D341Med (cell line): ENCODE measurements at places on chromosomes 3 and 15.

- no peak for DNase-seq
Observed at GRCh38 chr3:175295248-175296130, 436.4 kb downstream of the NAALADL2 start.

GRCh38 chr3:158264894-158265293 lies 155.0 kb downstream of the RSRC1 start:
- DNase-seq: no peak

GRCh38 chr3:161372321-161373260 lies 1.3 kb upstream of the SPTSSB start:
- DNase-seq: peak; percentile 80

GRCh38 chr3:107450254-107450893 lies 72.4 kb upstream of the BBX start:
- DNase-seq: no peak

DNA sequence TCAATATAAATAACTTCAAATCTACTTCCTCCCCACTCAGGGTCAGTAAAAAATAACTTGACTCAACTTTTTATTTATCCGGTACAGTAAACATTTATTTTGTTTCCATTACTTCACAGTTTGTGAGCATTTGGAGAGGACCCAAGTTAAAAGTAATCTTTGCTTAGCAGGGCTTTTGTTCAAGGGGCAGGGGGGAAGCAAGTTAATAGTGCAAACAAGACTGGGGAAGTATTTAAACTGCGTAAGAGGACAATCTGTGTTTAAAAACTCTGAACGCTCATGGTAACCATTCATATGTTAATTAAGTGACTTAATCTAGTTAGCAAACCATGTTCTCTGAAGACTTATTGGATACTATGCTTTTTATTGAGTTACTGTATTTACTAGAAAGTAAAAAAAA lies 346.2 kb downstream of the SLC9A9 start:
- DNase-seq: no peak

GRCh38 chr3:4680871-4681300 lies 187.7 kb downstream of the ITPR1 start:
- no peak for DNase-seq

- no peak for DNase-seq
Observed at GRCh38 chr3:167941234-167941995, 154.3 kb downstream of the GOLIM4 start.

DNA sequence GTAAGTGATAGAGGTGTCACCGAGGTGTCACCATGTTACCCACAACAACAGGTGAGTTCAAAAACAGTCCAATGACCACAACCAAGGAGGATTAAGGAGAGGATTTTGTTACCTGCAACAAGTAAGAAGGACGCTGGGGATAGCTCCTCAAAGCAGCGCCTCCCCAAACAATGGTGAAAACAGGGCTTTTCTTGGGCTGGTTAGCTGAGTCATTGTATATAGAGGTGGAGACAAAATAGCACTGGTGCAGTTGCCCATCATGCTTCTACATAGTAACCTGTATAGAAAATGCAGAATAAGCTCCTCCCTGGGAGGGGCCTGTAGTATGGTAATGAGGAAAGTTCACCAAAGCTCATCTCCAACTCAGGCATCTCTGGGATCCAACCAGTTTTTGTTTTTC lies 116.9 kb upstream of the EIF1B start:
- no peak for DNase-seq

GRCh38 chr15:73680549-73680948 lies 3.6 kb upstream of the CD276 start:
- DNase-seq: no peak

DNA sequence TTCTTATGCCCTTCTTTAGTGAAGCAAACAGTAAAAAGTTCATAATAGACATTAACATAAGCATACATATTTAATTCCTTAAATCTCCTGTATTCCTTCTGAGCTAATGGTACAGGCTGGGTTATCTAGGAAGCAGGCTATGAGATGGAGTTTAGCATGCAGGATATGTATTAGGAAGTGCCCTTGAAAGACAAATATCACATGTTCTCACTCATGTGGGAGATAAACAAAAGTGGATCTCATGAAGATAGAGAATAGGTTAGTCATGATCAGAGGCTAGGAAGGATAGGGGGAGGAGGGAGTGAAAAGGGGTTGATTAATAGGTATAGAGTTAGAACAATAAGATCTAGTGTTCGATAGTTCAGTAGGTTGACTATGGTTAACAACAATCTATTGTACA lies 105.4 kb downstream of the CLASP2 start:
- DNase-seq: no peak

- no peak for DNase-seq
Observed at GRCh38 chr3:194423317-194423716, 24.3 kb upstream of the GP5 start.

GRCh38 chr3:62602129-62602770 lies 228.9 kb upstream of the FEZF2 start:
- DNase-seq: no peak

DNA sequence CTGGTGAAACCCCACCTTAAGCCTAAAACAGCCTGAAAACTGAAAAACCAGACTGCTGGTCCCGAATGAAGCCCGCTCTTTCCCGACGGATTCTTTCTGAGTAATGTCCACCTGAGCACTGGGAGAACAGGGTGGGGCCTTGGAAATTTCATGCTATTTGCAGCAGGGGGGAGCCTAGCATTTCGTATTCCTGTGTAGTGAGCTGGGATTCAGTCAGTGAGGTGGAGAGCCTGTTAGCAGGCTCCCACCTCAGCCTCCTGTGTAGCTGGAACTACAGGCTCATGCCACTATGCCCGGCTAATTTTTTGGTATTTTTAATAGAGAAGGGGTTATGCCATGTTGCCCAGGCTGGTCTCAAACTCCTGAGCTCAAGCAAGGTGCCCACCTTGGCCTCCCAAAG lies 74.7 kb downstream of the CMTM8 start:
- no peak for DNase-seq

DNA sequence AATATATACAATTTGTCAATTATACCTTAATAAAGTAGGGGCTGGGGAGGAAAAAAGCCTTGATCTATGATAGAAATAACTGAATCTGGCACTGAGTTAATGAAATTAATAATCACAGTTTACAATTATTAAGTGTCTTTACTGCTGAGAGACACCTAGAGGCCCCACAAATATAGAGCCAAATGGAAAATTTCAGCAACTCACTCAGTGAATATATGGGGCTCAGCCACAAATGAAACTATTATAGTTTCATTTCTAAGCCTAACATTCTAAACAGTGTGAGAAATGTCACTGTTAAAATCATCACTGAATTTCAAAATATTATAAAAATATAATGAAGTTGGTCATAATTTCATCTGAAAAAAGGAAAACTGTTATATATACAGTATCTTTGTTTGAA lies 40.3 kb downstream of the GNB4 start:
- DNase-seq: no peak

- DNase-seq: no peak
Observed at GRCh38 chr15:25727867-25728600, 135.1 kb downstream of the ATP10A start.

- no peak for DNase-seq
Observed at GRCh38 chr15:93144463-93145236, 55.6 kb upstream of the RGMA start.

GRCh38 chr3:68740087-68740486 lies 192.3 kb downstream of the TAFA4 start:
- no peak for DNase-seq

DNA sequence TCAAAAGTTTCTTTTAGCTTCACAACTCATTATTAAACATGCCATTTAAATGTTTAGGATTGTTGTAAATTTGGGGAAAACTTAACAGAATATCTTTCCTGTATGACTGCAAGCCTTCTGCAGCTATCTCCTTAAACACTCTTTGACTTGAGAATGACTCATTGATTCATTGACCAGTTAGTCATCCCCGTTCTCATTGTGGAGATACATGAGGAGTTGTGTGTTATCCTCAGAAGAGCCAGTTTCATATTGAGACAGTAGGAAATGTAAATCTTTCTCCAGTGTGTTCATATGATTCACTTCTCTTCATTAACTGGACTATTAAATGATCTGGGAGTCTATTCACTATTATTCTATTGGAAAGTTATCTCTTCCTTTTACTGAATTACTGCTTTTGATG lies 83.0 kb downstream of the CRYGS start:
- DNase-seq: no peak

- DNase-seq: no peak
Observed at GRCh38 chr3:150216041-150216811, 191.9 kb upstream of the TSC22D2 start.

- no peak for DNase-seq
Observed at GRCh38 chr3:108428586-108428985, 81.8 kb downstream of the MYH15 start.

DNA sequence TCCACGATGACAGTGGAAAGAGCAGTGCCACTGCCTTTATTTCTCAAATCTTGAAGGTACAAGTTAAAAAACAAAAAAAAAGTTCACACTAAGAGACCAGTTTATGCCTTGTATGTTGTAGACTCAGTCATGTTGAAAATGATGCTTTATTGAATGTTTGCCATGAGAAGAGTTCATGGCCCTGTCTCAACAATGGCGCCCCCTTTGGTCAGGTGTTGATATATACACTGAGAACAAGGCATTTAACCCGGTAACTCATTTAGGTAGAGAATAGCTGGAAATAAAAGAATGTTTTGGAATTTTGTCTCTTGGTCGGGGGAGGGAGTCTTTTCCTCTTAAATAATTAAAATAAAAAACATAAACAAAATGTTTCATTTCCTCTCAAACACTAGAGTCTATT lies 145.6 kb upstream of the SLC2A2 start:
- DNase-seq: no peak

GRCh38 chr3:135456108-135456790 lies 509.3 kb upstream of the PPP2R3A start:
- DNase-seq: no peak

DNA sequence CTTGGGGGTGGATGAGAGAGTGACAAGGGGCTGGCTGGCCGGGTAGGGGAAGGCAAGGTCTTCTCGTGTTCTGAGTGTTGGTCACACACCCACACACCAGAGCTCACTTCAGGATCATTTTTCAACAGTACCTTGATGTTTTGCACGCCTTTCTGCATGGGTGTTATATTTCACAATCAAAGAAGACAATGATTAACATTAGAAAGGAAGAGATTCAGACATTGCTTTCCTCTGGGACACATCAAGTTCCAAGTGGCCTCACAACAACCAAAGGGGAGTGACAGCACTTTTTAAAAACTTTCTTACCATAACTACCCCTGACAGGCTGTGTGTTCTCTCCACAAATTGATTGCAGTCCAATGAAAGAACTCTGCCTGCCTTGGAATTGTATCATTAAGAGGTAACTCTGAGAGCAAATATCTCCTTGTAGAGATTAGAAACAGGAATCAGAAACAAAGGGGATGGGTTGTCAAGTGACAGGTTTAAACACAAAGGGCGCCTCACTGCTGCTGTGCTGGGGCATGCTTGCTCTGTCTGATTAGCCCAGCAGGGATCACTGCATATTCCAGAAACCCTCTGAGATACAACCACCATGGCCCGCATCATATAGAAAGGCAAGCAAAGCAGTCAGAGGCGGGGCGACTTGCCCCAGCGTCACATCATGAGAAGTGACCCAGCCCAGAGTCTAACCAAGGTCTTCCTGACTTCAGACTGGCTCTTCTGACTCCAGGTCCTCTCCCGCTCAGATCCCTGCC lies 230.8 kb downstream of the FEZF2 start:
- no peak for DNase-seq

- no peak for DNase-seq
Observed at GRCh38 chr3:62109534-62109933, 263.8 kb downstream of the FEZF2 start.

DNA sequence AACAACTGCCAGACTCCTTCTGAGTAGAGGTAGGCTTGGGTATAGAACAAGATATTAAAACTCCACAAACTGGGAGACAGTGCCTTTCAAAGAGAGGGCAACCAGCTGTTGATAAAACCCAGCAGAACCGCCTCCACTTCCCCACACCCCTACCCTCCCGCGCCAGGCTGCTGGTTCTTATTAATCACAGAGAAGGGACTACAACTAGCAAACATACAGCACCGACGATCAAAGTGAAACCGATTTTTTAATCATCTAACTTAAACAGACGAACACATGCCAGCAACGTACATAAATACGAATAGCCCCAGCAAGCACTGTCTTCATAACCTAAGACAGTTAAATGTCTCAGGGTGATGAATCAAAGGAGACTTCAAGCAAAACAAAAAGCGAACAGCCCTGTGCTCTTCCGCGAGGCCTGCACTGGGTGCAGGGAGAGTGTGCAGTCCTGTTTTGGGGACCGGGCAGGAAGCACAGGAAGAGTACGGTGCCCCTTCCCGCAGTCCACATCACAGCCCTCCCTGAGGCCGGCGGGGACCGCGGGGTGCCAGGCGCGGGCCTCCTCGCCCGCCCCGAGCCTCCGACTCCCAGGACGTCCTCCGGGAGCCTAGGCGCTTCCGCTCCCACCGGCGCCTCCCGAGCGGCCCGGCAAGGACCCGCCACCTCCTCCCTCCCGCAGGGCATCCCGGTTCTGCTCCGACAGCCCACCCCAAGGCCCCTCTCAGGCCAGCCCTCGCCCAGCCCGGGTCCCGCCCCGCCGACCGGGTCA lies 75.1 kb upstream of the VGLL4 start:
- peak; percentile 47 for DNase-seq

- no peak for DNase-seq
Observed at GRCh38 chr3:107633327-107634098, 110.8 kb downstream of the BBX start.

DNA sequence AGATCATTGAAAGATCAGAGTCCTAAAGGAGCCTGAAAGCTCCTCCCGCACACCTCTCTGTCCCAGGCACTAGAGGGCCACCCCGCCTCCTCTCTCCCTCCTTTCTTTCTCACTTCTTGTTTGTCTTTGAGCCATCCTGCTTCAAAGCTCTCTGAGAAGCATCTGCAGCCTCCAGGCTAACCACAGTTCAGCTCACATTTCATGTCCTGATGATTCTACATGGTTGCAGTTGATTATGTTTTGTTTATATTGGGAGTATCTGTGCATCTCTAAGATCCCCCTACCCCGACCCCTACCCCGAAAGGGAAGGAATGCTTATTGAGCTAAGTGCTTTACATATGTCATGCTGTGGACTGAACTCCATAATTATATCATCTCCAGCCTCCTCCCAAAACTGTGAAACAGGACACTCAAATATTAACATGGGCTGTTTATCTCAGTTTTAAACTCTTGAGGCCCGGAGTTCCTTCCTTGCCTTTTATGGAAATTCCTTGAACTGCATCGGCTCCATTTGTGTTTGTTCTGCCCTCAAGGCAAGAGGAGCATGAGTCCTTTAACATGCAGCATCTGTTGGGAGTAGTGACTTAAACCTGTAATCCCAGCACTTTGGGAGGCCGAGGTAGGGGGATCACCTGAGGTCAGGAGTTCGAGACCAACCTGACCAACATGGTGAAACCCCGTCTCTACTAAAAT lies 30.9 kb downstream of the MGLL start:
- DNase-seq: no peak

DNA sequence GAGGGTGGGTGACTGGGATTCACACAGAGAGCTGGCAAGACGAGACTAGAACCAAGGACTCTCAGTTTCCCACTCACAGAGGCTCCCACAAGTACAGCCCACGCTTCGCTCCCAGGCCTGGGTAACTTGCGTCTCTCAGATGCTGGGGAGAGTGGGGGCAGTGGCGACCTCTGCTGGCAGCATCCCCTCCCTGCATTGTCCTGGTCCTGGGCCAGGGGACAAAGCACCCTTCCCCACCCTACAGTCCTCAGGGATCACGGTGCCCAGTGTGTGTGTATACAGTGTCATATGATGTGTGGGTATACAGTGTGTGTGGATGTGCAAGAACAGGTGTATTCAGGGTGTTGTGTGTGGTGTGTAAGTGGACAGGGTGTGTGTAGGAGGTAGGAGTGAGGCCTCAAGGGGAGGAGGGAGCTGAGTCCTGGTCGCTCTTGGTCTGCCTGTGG lies 12.8 kb downstream of the VILL start:
- DNase-seq: peak; percentile 82

GRCh38 chr3:39126532-39127071 lies 19.1 kb downstream of the TTC21A start:
- DNase-seq: peak; percentile 69
